ENCODE measurements at places on chromosomes 6 and 20.
A peak's percentile ranks its signal among the peaks of the same experiment; 100 is the strongest.

- no peak for DNase-seq
These were observed 148.2 kb upstream of the CITED2 start for GRCh38 chr6:139522511-139523220.

- DNase-seq = no peak
These were observed 19.5 kb downstream of the TFEB start for GRCh38 chr6:41715795-41716515.

GRCh38 chr6:90284236-90285041 lies 12.2 kb downstream of the BACH2 start:
- no peak for DNase-seq

GRCh38 chr6:37551867-37552266 lies 52.2 kb upstream of the CCDC167 start:
- no peak for DNase-seq

GRCh38 chr6:22457996-22458395 lies 111.4 kb upstream of the HDGFL1 start:
- no peak for DNase-seq

GRCh38 chr6:1635305-1636010 lies 25.7 kb downstream of the FOXC1 start:
- DNase-seq = no peak

DNA sequence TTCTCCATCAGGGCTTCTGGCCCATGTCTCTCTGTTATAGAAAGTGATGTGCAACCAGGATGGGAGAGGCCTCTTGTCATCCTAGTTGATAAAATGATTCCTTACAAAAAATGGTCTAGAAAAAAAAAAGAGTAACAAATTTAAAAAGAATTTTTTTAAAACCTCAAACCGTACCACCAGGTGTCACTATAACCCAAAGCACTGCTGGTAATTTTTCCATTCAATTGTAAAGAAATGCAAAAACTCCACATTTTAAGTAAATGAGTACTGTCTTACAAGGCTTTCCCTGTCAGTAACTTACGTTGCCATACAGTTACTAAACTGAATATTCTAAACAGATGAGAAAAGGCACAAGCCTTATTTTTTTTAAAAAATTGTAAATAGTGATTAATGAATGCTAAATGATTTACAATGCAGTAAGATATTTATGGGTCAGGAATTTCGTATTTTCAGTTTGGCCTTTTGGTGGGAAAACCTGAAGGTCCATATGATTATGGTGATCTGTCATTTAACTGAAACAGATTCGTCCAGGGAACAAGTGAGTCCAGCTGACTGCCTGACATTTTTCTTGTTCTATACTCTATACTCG lies 95.4 kb downstream of the OGFRL1 start:
- no peak for DNase-seq

GRCh38 chr6:155968921-155969320 lies 513.3 kb upstream of the NOX3 start:
- no peak for DNase-seq

DNA sequence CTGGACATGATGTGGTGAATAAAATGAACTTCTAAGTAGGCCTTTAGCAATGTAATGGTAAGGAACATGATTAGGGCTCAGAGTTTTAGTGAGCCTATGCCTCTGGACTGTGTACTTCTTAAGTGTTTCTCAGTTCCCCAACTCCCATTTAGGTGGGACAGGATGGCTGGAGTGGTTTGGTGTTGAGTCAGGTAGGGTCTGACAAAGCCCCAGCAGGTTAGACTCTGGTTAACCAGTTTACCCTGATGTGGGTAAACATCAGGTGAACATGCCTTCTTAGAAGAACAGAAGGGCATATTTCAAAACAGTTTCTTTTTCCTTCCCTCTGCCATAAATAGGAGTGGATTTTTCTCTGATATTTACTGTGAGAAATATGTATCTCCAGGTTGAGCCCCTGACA lies 1548.7 kb downstream of the GRIK2 start:
- no peak for DNase-seq

- no peak for DNase-seq
These were observed 25.5 kb downstream of the ENTPD6 start for GRCh38 chr20:25220810-25221591.

GRCh38 chr6:13447949-13448724 lies 39.3 kb downstream of the GFOD1 start:
- no peak for DNase-seq

- DNase-seq = no peak
These were observed 41.9 kb upstream of the RNF8 start for GRCh38 chr6:37311741-37312473.

- DNase-seq = no peak
These were observed 17.1 kb upstream of the GMNN start for GRCh38 chr6:24757611-24758010.

GRCh38 chr20:17023036-17023435 lies 203.8 kb upstream of the PCSK2 start:
- no peak for DNase-seq

DNA sequence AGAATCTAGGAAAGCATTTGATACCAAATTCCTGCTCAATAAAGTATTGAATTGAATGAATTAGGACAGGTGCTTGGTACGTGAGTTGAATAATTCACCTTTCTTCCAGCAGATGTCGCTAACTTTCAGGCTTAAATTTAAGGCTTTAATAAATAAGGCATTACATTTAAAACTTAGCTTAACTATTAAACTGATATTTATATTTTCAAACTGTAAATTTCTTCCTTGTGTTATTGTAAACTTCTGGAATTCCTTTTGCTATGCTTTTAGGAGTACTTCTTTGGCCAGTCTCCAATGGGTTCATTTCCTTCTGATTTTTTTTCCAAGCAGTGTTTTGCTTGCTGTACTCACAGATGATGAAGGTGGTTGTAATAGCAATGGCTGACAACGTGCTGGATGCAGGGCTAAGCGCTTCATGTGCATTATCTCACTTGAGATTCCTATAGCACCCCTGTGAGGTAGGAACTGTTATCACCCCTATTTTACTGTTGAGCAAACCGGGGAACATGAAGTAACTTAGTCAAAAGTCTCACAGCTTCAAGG lies 71.3 kb upstream of the SLC2A12 start:
- peak; percentile 49 for DNase-seq

GRCh38 chr6:133632206-133632605 lies 256.7 kb upstream of the TCF21 start:
- DNase-seq = no peak

GRCh38 chr6:125835221-125835744 lies 44.5 kb downstream of the NCOA7 start:
- DNase-seq = no peak

DNA sequence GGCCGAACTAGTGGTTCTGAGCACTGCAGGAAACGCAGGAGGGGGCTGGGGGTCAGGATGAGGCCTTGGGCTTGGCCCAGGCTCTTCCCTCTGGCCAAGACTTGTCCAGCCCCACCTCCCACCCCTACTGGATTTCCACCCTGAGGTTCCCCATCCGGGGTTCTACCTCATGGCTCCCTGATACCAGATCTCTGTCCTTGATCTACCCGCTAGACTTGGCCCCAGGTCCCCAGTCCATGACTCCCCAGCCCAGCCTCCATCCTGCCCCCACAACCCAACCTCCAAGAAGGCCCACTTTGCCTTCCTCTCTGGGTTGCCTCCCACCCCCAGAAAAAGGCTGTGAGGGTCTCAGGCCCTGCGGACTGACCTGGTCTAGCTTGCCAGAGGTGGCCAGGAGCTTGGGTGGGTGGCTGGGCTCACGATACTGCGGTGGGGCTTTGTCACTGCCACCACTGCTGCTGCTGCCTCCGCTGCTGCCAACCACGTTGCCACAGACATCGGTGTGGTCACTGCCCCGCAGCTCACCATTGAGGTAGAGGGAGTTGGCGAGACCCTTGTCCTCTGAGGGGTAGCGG lies 6.8 kb upstream of the FASTKD5 start:
- DNase-seq = no peak

GRCh38 chr6:18676548-18676947 lies 289.4 kb downstream of the RNF144B start:
- DNase-seq = no peak

DNA sequence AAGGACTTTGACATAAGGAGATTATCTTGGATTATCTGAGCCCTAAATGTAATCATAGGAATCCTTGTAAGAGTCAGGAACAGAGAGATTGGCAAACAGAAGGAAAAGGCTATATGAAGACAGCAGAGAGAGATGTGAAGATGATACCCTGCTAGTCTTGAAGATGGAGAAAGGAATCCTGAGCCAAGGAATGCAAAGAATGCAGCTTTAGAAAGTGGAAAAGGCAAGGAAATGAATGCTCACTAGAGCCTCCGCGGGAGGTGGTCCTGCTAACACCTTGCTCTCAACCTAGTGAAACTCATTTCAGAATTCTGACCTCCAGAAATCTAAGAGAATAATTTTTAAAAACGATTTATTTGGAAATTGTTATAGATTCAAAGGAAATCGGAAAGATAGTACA lies 117.1 kb downstream of the TBXT start:
- no peak for DNase-seq

DNA sequence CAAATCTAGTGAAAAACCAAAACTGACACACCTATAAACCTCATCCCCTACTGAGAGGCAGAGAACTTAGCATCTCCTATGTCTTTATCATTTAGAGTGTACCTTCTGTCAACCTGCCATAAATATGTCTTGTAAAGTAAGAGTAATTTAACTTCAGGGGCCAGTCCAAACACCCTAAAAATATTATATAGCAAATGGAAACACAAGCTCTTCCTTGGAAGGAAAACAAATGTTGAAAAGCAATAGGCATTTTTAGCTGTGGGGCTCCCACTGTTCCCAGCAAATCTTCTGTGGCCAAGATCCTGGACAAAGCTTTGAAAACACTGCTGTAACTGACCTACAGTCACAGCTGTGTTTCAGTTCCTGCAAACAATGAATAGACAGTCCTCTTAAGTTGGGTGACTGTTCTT lies 140.0 kb upstream of the RNF217 start:
- DNase-seq = no peak

- no peak for DNase-seq
These were observed 395.3 kb downstream of the TBC1D32 start for GRCh38 chr6:120938876-120939472.

DNA sequence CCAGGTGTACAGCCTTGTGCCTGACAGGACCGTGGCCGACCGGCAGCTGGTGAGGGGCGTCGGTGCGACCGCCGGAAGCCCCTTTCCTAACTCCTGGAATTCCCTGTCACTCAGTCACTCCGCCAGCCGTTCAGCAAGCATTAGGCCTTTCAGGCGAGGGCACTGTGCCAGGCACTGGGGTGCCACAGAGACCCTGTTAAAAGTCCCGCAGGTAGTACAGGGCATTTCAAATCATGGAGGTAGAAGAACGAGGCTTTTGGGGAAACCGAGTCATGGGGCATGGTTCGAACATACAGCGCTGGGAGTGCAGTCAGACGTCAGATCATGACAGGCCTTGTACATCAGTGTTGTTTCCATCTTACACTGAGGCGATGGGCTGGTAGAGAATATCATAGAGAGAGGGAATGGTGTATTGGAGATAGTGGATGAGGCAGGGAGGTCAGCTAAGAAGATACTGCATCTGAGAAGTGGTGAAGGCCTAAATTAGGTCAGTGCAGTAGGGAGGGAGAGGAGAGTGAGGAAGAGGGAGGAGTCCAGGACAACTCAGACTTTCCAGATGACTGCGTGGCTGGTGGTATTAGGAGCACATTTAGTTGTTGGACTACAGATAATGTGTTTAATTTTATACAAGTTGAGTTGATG lies 892 bp upstream of the DXO start:
- no peak for DNase-seq
